Activated T-helper 1 cell treated with anti-CD3 and anti-CD28 coated beads, Interleukin-2, amount 50 U/mL, for 16 hours (primary cell): ENCODE measurements at places on chromosomes 2 and 18.

GRCh38 chr2:29597035-29597434, 324.4 kb downstream of the ALK start:
- no peak for DNase-seq

DNA sequence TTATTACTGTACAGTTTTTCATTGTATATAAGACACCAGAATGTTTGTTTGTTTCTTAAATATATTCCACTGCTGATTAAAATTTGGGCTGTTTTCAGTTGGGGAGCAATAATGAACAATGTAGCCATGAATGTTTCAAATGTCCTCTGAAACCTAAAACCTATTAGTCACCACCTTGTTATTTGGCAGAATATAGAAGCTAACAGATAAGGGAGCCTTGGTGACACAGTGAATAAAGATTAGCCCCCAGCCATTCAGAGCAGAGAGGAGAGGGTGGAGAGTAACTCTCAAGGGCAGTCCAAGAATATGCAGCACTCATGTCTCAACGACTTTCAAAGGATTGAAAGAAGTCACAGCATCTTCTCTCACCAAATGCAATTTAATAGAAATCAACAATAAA, 43.1 kb upstream of the ATP8B1 start:
- no peak for DNase-seq

DNA sequence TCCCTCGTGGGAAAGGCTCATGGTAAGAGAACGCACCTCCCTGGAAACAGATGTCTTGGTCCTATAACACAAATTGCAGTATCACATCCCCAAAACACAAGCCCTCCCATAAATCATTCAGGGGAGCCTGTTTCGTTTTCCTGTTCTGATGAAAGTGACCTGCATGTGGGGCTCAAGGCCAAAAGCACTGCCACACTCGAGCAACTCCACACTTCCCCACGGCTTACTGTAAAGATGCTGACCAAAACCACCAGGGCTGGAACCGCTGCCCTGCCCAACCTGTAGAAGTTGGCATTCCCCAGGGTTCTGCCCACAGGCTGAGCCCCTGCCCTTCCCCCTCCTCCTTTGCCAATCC, 139.7 kb downstream of the BCL11A start:
- no peak for DNase-seq

GRCh38 chr2:65666156-65666725, 233.8 kb upstream of the SPRED2 start:
- DNase-seq = no peak

- DNase-seq = no peak
These were observed 31.8 kb downstream of the AFF3 start for GRCh38 chr2:100110614-100111000.

- no peak for DNase-seq
These were observed 66.8 kb downstream of the UXS1 start for GRCh38 chr2:106127282-106127771.

DNA sequence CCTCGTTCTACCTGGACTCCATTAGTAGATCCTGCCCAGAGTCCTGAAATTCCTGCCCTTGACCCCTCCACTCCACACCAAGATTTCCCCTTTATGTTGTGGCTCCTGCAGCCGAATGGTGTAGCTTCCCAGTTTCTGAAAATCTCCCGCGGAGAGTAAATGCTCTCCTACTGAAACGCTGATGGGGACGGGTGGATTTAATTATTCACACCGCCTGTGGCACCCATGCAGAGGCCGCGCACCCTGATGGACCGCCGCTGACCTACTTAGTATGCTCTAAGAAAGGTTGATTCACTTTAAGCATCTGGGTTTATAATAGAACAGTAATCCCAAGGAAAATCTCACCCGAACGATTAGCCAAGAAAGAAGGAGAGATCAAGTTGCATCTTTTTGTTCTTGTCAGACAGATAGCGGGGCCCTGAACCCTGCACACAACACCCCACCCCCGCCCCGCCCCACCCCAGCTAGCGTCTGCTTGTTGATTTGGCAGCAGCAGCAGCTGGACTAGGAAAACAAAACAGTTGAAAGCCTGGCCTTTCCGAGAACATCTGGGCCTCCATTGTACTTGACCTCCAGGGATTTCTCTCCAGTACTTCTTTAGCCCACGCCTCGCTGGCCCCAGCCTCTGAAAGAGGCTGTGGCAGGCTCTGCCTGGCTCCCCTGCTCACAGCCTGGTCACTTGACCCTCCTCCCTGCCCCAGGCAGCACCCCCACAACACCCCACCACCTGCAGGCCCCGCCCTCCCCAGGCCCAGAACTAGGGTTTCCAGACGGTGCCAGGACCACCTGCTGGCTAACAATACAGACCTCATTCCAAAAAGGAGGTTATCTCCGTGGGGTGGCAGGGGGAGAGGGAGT, 53.6 kb downstream of the DPYSL5 start:
- DNase-seq = no peak

DNA sequence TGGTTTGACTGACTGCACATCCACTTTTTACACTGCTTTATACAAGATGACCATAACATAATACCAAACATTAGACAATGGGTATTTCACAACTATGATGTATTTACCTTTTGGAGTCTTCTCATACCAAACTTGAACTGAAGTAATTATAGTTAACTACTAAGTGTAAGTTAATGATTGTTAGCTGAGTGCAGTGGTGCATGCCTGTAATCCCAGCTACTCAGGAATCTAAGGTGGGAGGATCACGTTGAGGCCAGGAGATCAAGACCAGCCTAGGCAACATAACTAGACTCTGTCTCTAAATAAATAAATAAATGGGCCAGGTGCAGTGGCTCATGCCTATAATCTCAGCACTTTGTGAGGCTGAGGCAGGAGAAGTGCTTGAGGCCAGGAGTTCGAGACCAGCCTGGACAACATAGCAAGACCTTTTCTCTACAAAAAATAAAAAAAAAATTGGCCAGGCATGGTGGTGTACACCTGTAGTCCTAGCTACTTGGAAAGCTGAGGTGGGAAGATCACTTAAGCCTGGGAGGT, 44.9 kb upstream of the ORC2 start:
- no peak for DNase-seq

GRCh38 chr2:190062053-190062452, 476 bp downstream of the MSTN start:
- no peak for DNase-seq

DNA sequence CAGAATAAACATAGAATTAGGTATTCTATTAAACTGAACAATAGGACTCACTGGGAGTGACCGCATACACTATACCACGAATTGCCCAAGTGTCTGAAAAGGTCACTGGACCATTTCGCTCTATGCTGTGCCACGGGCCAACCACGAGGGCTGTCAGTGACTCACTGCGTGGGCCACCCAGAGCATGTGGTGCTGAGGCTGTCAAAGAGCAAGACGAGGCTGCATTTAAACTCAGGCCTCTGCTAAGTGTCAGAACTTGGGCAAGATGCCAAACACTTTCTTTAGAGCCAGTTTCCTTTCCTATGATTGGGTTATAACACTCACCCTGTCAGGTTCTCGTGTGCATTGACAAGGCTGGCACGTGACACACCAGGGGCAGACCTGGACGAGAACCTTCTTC, 97.5 kb downstream of the SH3YL1 start:
- DNase-seq = no peak

DNA sequence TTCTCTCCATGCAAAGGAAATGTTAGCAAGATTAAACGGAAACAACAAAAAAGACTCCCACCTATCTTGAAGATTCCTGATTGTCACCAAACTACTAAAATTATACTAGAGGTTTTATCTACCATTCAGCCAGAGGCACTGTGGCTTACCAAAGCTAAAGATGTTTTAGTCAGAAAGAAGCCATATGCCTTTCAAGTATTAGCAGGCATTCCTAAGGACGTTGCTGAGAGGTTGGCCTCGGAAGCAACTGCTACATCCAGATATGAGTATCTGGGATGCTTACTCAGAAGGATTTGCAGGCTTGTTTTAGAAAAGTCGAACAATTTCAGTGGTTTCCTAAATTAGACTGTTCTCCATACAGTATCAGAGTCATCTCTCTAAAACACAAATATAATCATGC, 88.3 kb upstream of the UBE2E3 start:
- no peak for DNase-seq

DNA sequence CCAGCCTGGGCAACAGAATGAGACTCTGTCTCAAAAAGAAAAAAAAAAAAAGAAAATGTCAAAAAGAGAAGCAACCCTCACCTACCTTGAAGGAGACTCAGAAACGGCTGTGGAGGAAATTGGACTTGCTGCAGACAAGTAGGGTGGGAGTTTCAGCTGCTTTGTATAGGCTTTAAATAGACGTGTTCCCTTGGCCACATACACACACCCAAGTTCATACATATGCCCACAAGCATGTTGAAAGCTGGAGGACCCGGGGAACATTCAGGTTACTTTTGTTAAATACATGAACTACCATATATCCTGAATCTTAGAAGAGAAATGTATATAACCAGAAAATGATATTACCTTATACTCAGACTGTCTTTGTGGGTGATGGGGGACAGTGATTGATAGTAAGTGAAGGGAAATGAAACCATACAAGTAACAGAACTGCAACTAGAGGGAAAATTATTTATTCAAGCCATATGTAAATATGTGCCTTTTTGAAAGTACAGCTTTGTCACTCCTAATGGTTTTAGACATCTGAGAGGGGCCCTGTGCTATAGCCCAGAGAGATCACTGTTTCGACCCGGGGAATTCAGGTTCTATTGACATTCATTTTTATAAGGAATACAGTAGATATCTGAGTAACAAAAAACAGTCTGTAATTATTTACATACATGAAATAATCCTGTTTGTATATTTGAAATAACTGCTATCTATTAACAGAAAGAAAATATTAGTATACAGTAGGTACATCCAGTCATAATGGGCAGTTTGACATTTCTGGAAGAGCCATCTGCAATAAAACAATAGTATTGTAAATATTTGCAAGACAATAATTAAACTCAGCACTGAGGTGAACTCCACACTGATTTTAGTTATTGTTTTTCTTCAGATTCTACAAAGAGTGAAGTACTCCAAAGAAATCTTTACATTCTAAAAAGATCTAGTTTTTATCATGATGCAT, 48.0 kb upstream of the TGIF1 start:
- DNase-seq = no peak

GRCh38 chr2:194661431-194661830, 995.6 kb upstream of the SLC39A10 start:
- DNase-seq = no peak

DNA sequence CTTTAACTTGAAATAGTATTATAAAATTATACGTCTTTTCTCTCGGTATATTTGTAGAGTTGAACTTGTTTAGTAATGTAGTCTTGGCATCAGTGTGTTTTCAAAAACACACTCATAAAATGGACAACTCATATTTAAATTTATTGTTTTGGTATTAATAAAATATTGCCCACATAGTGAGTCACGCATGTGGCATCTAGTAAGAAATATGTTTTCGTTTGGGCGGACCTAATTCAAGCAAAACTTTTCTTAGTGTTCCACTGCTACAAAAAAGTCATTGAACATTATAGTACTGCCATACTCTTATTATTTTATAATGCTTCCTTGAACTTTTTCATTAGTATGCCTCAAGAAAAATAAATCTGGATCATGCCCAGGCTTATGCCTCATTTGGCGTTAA, 31.1 kb upstream of the FAM237A start:
- DNase-seq = no peak

DNA sequence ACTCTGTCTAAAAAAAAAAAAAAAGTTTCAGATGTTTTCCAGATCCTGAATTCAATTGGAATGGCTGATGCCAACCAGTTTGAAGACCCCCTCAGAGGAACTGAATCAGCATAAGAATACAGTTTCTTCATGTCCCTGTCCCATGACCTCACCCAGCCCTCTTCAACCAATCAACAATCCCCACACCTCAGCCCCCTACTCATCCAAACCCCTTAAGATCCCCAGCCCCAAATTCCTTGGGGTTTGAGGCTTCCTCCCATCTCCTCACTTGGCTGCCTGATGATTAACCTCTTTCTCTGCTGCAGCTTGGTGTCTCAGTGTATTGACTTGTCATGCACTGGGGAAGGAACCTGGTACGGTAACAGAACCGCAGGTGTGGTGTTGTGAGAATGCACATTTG, 97.6 kb upstream of the CABLES1 start:
- no peak for DNase-seq

GRCh38 chr2:88220718-88221117, 50.6 kb downstream of the THNSL2 start:
- DNase-seq = no peak

DNA sequence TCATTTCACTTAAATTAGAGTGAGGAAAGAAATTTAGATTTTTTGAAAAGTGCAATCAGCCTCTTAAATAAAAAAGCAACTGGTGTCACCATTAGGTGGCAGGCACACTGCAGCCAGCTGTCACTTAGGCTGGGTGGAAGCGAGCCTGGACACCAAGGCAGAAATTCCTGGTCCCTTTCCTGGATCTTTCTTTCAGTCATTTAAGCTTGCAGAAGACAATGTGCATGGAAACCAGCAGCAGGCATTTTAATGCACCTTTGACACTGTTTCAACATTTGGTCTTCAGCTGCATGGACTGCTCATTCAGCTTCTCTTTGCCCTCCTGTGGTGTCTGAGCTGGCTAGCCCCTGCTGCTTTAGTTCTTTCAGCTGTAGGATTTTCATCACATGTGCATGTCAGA, 61.0 kb downstream of the AQP4 start:
- no peak for DNase-seq

GRCh38 chr2:131077182-131077846, 15.9 kb downstream of the FAM168B start:
- no peak for DNase-seq

- no peak for DNase-seq
These were observed 10.0 kb downstream of the CAPN10 start for GRCh38 chr2:240596491-240596931.

DNA sequence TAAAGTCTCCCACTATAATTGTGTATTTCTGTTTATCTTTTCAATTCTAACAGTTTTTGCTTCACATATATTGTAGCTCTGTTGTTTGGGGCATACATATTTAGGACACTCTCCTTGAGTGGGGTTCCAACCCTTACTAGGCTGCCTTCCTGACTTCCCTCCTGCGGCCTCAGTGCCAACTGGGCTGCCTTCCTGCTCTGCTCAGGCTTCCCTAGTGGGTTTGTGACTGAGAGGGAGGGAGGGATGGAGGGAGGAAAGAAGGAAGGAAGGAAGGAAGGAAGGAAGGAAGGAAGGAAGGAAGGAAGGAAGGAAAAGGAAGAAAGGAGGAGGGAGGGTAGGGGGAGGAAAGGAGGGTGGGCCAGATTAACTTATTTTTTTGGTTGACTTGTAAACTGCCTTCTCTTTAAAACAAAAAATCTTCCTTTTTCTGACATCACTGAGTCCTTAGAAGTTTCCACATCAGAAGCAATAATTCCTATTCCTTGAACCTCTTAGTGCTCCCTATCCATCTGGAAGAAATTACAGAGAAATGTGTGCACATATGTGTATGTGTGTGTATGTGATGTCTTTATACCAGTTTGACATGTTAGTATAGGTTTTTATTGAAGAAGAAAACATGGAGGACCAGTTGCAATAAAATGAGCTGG, 145.4 kb upstream of the PGAP1 start:
- no peak for DNase-seq

GRCh38 chr2:176156301-176156806, 753 bp upstream of the HOXD3 start:
- DNase-seq = no peak

DNA sequence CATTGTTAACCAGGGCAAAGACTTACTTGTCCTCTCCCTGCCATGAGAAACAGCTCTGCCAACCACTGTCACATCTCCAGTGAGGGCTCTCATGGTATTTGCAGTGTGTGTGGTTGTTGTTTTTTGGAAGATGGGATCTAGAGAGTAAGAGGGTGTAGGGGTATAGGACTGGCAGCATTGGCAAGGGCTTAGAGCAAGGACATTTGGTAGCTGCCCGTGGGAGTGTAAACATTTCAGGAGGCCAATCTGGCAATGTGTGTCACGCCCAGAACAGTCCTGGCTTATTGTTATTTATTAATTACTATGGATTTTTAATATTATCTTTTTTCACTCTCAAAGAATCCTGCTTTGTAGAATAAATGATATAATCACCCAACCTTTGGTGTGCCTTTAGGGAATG, 90.5 kb downstream of the TMEM17 start:
- DNase-seq = no peak
